Hepatocyte (in vitro differentiated cells): ENCODE measurements at places on chromosomes 2 and 18. TPM values are rescaled to one million over a fixed set of nuclear protein-coding genes. Genes with fewer than 3 reads are reported as not detected.
A peak's percentile ranks its signal among the peaks of the same experiment; 100 is the strongest.

The UGT1A4 gene
- not detected in 2 replicates for total RNA-seq

- no peak for DNase-seq
These were observed 306.4 kb downstream of the LPIN1 start for GRCh38 chr2:12052796-12053195.

DNA sequence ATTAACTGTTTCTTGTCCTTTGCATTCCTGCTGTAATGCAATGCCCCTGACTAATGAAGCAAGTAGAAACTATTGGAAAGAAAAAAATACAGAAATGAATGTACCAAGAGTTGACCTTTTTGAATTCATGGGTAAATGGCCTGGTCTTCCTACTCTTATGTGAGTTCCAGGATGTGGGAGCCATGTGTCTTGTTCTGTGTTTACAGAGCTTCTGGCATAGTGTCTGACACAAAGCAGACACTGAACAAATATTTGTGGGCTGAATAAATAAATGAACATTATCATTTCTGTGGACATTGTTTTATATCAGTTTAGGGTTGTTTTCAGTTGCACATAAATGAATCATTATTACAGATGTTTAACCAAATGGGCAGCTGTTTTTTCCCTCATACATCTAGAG lies 155.5 kb downstream of the CD8B2 start:
- no peak for DNase-seq

DNA sequence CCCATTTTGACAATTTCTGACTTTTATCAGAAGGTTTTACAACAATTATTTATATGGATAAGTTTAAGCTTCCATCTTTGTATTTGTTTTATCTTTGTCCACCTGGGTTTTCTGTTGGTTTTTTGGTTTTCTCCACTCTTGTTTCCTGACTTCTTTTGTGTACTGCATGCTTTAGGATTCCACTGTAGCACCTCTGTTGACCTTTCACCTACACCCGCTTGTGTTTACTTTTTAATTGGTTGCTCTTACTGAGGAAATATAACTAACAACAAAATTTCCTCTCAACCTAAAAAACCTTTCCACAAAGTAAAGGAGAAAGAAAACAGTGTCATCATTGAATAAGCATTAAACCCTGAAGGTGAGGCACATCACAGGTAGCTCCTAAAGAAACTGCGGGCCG lies 39.8 kb upstream of the TTR start:
- DNase-seq: no peak

The EFHD1 gene
- total RNA-seq: 3.0 and 4.2 TPM in 2 replicates

DNA sequence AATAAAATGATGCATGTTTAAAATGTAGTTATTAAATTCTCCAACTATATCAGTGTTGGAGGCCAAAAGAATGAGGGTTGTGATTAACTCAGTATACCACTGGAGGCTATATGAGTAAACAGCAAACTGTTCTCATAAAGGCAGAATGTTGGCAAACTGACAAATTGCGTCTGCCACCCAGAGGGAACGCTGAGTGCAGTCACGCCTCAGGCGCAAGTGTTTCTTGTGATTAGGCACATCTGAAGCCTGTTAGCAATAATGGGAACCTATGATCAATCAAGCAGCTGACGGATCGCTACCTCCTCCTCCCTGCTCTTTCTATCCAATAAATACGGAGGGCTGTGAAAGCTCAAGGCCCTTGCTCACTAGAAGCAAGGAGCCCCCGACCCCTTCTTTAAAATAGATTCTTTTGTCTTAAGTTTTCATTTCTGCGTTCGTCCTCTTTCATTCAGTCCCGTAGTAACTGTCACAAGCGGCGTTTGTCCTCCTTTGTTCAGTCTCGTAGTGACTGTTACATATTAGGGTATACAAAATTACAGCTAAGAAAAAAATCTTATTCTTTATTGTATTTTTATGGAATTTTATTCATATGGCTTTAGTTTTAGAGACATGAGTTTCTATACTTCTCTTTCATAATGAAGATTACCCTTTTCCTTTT lies 16.3 kb upstream of the RMND5A start:
- DNase-seq: peak; percentile 21

The STAT4 gene
- total RNA-seq: 6.1 and 6.6 TPM in 2 replicates

DNA sequence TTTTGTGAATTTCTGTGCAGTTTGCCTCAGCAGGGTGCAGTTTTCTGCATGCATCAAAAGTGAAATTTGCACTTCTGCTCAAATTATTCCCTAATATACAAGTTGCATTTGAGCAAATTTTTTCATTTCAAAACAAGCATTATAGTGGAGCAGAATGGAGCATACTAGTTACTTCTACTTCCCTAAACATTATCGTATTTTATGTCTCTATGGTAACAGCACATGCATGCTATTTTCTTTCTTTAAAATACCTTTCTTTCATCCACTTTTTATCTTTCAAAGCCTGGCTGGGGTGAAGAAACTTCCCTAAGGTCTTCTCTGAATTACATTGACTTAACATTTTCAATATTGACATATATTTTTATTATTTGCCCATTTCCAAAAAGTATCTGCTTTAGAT lies 11.2 kb downstream of the RHBDD1 start:
- DNase-seq: no peak
